ENCODE measurements at places on chromosomes 3 and 15. TPM values are rescaled to one million over a fixed set of nuclear protein-coding genes. Genes with fewer than 3 reads are reported as not detected.

Gene MYO5C
- 58.3 TPM for total RNA-seq

Gene ARNT2
- total RNA-seq = 3.6 TPM

Gene ZSCAN2
- 13.2 TPM for total RNA-seq

Gene VWA5B2
- total RNA-seq = not detected

Gene PRR20G
- total RNA-seq = not detected

Gene CCR9
- not detected for total RNA-seq

- no peak for DNase-seq
Observed at GRCh38 chr15:61702224-61703020, 357.8 kb downstream of the VPS13C start.

DNA sequence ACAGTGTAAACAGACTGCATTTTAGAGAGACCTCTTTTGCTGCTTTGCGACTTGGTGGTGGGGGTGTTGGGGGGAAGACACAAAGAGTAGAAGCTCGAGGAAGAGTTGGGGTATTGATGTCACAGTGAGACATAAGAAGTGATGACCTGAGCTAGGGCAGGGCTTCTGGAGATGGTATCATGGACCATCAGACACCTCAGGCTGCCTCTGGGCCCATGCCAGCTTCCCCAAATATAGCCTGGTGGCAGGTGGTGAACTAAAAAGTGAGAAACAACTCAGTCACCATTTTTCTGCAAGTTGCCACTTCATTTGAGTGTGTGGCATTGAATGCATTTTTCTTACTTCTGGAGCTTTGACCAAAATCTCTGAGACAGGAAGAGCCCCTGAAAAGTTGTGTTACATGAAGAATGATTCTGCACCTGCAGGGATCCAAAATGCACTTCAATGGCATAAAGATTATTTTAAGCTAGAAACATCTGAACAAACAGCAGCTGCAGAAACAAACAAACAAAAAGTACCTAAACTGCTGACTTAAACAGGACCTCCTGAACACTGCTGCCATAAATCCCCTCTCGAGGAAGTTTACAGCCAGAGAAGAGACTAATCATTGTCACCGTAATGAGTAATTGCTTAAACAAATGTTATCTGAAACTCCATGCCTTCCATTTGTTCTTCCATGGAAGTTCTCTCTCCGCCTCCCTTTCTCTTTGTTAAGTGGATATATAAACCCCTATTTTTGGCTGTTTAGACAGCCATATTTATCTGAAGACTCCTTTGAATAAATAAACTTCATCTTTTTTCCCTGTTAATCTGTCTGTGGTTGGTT, 15.2 kb upstream of the XIRP1 start:
- no peak for DNase-seq

GRCh38 chr15:42147431-42147735, 9.1 kb downstream of the PLA2G4F start:
- DNase-seq = no peak

DNA sequence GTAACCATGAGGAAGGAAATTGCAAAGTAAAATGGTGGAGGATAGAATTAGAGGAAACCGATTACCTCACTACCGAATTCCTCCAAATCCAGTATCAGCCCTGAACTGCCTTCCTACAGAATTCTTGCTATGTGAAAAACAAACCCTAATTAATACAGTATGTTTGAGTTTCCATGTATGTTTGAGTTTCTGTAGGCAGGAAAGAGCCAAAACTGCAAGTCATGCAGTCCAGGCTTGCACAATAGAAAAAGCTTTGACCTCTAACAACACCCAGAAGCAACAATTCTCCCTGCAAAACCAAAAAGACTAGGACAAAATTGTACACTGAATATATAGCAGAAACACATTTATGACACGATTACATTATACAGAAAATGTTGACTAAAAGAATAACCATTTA, 614.8 kb downstream of the DIPK2A start:
- DNase-seq = no peak

DNA sequence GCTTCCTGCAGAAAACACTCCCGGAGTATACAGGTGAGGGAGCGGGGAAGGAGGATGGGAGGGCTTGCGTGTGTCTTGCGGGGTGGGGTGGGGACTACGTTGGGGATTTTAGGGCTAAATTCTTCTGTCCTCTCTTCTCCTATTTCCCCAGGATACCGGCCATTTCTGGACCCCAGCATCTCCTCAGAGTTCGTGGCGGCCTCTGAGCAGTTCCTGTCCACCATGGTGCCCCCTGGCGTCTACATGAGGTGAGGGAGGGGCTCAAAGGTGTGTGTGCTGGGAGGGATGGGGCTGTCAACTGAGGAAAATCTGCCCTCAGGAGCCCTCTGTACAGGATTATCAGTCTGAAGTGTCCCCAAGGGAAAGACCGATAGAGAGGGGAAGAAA, 6.6 kb downstream of the DUOX1 start:
- no peak for DNase-seq

GRCh38 chr3:129482721-129483120, 42.7 kb downstream of the IFT122 start:
- no peak for DNase-seq

- DNase-seq = no peak
Observed at GRCh38 chr3:154334973-154335420, 10.7 kb upstream of the DHX36 start.

- no peak for DNase-seq
Observed at GRCh38 chr3:40691452-40691861, 166.7 kb downstream of the ZNF621 start.

DNA sequence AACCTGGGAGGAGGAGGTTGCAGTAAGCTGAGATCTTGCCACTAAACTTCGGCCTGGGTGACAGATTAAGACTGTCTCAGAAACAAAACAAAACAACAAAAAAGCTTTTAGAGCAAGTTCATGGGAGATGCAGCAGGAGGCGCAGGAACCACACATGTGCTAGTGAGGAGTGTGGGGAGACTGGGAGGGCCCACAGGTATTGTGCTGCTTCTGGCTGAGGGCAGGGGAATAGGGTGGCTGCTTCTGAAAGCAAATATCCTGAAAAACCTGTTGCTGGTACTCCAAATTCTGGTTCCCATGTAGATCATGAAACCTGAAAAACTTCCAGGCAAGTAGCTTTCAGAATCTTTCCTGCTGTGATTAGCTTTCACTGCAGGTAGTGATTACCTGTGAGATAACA, 22.1 kb downstream of the TYRO3 start:
- no peak for DNase-seq
